ENCODE measurements at places on chromosomes 5 and 9.

GRCh38 chr5:53578854-53579253 is 18.4 kb downstream of the NDUFS4 start:
- DNase-seq, result no peak

- DNase-seq, result no peak
Measured at GRCh38 chr9:137411260-137411644, 11.7 kb downstream of the EXD3 start.

GRCh38 chr9:135925496-135926133 is 18.3 kb upstream of the CAMSAP1 start:
- peak; percentile 60 for DNase-seq

- no peak for DNase-seq
Measured at GRCh38 chr5:111119856-111120255, 27.7 kb downstream of the WDR36 start.

- no peak for DNase-seq
Measured at GRCh38 chr5:146721073-146721815, 157.3 kb downstream of the PPP2R2B start.

DNA sequence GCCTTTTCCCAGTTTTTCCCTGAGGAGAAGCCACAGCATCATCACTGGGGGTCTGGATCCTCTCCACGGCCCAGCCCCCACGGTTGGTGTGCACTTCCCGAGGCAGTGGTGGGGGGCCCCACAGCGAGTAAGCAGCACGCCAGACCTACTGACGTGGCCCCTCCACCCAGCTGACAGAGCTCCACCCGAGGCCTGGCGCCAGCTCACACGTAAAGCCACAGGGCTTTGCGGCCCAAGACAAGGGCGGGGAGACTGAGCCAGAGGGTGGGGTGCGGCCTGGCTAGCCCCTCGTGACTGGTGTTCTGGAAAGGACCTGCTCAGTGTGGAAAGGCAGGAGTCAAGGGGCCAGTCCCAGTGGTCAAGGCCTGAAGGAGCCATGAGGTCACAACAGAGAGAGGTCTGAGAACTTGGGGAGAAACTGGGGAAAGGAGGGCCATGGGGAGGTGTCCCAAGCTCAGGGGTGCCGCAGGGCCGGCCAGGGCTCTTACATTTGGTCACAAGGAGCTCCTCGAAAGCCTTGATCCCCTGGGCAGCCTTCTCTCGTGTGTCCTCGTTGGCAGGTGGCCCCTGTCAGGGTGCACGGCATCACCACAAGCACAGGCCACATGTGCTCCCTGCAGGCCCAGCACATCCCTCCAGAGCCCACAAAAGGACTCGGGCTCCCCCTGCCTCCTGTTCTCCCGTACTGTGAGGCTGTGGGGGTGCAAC is 5.5 kb downstream of the SNAPC4 start:
- no peak for DNase-seq

GRCh38 chr5:9313751-9314150 is 232.1 kb downstream of the SEMA5A start:
- no peak for DNase-seq

- DNase-seq, result no peak
Measured at GRCh38 chr5:142439207-142439860, 114.5 kb upstream of the SPRY4 start.

GRCh38 chr5:31942546-31942945 is 231.6 kb downstream of the GOLPH3 start:
- DNase-seq, result no peak

GRCh38 chr9:79663878-79664277 is 92.1 kb downstream of the TLE4 start:
- DNase-seq, result no peak

DNA sequence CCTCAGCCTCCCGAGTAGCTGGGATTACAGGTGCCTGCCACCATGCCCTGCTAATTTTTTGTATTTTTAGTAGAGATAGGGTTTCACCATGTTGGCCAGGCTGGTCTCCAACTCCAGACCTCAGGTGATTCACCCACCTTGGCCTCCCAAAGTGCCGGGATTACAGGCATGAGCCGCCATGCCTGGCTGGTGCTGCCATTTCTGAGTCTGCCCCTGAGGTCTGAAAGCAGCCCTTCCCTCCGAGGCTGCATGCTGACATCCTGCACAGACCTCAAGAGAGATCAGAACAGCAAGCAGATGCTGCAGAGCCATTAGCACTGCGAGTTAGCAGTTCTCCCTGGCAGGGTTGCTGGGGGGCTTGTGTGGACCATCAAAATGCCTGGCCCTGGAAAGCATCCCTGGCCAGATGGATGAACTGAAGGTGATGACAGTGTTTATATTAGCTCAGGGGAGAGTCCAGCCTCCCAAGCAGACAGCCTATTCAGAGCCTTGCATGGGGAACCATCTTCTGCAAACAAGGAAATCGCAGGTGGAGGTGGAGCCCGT is 176.5 kb upstream of the PANK3 start:
- DNase-seq, result no peak

DNA sequence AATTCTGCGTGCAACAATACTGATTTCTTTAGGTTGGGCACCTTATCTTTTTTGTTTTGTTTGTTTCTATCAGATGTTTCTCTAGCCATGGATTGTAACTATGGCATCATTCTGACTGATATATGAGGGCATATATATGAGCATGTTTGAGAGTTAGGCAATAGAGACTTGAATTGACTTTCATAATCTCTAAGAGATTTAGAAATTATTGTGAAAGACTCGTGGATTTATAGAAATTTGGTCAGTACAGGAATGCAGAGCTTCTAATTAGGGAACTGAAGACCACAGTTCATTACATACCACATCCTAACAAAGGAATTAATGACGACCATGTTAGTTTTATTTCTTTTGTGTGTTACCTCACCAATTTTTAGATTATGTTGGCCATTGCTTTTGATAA is 546.0 kb upstream of the GRAMD2B start:
- DNase-seq, result no peak

DNA sequence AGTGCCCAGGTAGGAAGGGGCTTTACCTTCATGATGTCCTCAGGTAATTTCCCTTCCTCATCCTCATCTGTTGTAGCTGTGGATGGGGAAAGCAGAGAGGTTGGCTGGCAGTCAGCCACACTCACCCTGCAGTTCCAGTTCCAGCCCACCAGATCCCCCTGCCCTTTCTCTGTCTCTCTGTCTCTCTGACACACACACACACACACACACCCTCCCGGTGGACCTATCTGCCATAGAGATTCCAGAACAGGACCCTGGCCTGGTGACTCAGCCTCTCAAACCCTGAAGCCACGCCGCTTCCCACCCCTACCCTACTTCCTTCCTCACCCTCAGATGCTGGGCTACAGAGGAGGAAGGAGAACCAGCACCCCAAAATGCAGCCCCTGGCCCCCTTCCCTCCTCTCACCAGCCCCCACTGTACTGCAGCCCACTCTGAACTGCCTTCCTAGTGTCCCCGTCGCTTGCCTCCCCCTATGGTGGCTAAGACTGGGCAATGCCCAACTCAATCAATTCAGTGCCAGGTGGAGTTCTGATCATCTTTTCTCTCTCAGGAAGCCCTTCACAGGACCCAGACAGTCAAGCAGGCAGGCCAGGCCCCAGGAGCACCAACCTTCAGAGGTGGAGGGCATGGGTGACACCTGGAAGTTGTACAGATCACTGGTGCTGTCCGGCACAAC is 4.8 kb downstream of the IRF1 start:
- DNase-seq, result peak; percentile 13

DNA sequence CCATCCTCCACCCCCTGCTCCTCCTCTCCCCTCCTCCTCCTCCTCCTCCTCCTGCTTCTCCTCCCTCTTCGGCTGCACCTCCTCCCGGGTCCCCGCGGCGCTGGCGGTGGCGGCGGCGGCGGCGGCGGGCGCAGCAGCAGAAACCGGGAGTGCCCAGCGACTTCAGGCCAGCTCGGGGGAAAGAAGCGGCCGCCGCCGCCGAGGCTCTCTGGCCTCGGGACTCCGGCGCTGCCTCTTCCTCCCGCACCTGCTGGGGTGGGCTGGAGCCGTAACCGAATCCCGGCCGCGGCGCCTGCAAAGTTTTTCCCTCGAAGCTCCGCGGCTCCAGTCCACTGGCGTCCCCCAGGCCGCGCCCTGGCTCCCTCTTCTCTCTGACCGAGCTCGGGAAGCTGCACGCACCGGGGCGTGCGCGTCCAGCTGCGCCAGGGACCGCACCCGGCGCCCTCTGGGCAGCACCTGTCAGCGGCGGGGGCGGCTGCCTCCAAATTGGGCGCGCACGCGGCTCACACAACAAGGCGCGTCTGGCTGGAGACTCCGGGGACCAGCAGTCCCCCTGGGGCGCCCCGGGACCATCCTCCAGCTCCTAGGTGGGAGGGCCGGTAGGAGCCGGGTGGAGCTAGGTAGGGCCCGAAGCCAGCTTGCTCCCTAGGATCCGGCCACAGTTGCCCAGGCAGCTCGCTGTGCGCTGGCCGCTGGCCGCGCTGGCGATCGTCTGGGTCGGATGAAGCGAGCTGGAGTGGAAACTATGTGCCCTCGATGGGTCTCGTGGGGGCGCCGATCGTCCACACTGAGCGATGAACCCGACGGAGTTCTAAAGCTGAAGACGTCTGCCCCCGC is at the start of gene MCTP1:
TSS of gene MCTP1 (minus strand) at position 523 of the 837 bp plus-strand sequence.
- DNase-seq, result no peak

- DNase-seq, result no peak
Measured at GRCh38 chr5:72234868-72235267, 85.2 kb downstream of the MRPS27 start.

DNA sequence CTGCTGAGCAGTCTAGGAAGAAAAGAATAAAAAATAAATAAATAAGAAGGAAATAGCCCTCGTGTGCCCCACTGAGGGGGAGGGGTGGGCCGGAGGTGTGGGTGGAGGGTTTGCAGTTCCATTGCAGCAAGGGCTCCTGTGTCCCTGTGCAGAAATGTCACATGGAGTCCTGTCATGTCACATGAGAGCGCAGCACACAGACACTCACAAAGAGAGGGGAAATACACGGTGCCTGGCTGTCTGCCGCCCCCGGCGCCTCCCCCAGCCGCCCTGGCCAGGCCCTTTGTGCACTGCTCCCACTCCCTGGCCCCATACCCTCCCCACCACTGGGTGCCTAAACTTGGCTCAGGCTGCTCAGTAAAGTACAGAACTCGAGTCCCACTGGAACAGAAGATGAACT is 55.6 kb upstream of the SPTLC1 start:
- DNase-seq, result no peak

GRCh38 chr5:179375831-179376365 is 30.6 kb upstream of the ADAMTS2 start:
- no peak for DNase-seq

- DNase-seq, result no peak
Measured at GRCh38 chr5:111488353-111488752, 24.0 kb downstream of the STARD4 start.

- no peak for DNase-seq
Measured at GRCh38 chr5:172846249-172846648, 12.2 kb downstream of the ERGIC1 start.

GRCh38 chr9:93945400-93946337 is 9.5 kb downstream of the BARX1 start:
- no peak for DNase-seq

- no peak for DNase-seq
Measured at GRCh38 chr9:115115924-115116323, 2.0 kb downstream of the TNC start.

DNA sequence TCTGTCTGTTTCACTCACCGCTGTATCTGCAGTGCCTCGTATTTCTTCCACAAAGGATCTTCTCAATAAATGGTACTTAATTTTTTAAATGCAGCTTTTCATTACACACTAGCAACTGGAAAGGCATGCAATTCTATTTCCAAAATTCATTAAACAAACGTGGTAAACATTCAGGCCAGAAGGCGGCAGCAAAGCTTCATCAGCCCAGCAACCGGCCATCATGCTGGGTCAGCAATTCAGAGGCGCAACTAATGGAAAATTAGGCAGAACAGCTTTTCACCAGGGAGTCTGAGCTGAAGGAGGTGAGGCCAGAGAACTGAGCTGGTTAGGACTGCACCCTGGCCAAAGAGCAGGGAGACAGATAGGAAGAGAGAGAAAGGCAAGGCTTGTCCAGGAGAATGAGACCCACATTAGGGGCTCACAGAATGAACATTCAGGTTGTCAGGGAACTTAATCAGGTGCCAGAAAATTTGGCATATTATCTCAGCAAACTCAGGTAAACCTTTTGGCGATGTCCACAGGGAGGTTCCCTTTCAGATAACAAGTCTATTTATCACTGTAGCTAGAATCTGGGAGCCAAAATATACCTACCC is 17.7 kb upstream of the RNF180 start:
- DNase-seq, result no peak

DNA sequence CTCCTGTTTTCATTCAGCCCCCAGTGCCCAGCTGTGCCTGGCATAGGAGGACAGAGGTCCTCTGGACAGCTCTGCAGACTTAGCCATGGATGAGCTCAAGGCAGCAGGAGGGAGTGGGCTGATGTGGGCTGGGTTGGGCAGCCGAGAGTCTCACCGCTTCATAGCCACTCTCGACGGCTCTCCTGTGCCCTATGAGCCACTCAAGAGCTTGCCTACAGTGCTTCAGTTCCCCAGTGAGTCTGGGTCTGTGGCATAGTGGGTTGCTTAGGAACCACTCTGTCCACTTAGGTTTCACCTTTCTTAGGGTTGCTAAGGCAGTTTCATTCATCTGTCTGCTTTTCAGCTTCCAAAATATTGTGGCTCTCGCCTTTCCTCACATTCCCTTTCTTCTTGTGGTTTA is 296.8 kb downstream of the ICE1 start:
- DNase-seq, result no peak

- no peak for DNase-seq
Measured at GRCh38 chr5:85576666-85577065, 1041.1 kb upstream of the COX7C start.

GRCh38 chr9:91349115-91349555 is 12.6 kb downstream of the AUH start:
- DNase-seq, result no peak

DNA sequence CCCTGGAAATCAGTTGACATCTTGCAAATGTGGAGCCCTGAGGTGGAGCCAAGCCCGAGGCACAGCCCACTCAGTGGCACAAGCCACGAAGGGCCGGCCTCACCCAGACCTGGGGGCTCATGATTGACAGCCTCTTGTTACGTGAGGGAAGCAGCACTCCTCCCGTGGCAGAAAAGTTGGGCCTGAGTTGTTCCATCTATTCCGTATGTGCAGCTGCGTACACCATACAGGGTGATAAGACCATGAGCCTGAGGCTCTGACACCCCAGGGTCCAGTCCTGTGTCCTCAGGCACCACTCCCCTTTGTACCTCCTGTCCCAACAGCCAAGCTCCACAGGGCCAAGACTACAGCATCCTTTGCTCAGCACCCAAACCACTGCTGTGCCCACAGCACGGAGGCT is 1.9 kb upstream of the ORM2 start:
- DNase-seq, result no peak

DNA sequence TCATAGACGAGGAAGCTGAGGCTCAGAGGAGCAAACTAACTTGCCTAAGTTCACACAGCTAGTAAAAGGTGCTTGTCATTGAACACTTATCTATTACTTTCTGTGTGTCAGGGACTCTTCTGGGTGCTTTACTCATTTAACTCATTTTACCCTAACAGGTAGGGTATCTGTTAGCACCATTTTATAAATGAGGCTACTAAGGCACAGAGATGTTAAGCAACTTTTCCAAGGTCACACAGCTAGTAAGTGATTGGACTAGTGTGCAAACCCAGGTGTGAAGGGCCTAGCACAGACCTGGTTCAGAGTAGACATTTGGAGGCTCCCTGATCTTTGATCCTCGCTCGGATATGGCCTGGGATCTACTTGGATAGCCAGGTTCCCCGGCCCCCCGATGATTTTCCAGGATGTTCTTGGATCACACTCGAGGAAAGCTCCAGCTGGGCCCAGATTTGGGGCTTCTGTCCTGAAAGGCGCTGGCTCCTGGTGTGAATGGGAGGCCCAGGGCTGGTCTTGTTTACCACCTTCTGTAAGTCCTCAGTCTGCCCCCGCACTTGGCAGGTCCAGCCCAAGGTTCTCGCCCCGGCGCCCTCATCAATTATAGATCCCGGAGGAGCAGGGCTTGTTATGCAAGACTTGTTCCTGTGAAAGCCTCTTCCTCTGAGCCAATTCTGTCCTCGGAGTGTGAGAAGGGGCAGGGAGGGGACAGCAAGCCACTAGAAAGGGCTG is 37.5 kb downstream of the GSN start:
- no peak for DNase-seq
